ENCODE measurements at places on chromosomes 7 and 10. TPM values are rescaled to one million over a fixed set of nuclear protein-coding genes. Genes with fewer than 3 reads are reported as not detected.

DNA sequence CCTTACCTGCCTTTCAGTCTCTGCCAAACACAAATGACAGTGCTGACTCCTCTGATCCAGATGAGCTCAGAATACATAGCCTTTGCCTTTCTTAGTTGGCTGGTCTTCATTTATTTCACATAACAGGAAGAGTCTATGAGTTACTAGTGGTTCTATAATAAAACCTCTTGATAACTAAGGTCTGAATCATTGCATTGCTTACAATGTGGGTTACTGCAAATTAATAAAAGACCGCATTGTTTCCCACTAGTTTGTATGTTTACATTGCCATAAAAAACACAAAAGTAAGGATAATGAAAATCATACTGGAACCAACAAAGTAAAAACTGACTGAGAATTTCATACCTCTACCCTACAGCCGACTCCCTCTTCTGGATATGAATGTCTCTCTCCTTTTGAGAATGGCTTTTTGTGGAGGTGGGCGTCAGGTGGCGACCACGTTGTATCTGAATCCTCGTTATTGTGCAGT lies 62.0 kb upstream of the AKR1E2 start:
- H3K36me3 ChIP-seq: no peaks in the 10 kb centered on the region
- no peak overlapping the region for H3K4me3 ChIP-seq
- H3K27me3 ChIP-seq: no peaks in the 10 kb centered on the region
- no peak for DNase-seq

ZCCHC24 gene
- 34.0 TPM for total RNA-seq

DNA sequence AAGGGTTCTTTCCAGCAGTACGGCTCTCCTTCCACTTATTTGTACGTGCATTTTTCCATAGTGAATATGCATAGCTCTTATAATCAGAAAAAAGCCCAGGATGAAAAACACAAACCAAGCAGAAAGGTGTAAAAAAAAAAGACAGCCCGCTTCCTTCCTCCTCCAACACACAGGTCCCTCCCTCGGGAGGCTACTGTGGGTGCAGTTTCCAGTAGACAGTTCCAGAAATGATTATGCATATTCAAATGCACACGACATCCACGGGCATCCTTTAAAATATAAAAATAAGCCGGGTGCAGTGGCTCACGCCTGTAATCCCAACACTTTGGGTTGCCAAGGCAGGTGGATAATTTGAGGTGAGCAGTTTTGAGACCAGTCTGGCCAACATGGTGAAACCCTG lies 59.9 kb downstream of the TNRC18 start:
- peaks cover 22% of the 10 kb centered on the region for H3K36me3 ChIP-seq
- H3K4me3 ChIP-seq: no peak overlapping the region
- DNase-seq: no peak
- peaks cover 4% of the 10 kb centered on the region for H3K4me1 ChIP-seq
- H3K27me3 ChIP-seq: no peaks in the 10 kb centered on the region

GRCh38 chr7:155167706-155168365 lies 97.7 kb downstream of the HTR5A start:
- peaks cover 39% of the 10 kb centered on the region for H3K27me3 ChIP-seq
- no peak overlapping the region for H3K4me3 ChIP-seq
- peaks cover 7% of the 10 kb centered on the region for H3K4me1 ChIP-seq
- DNase-seq: no peak

AGAP6 gene
- total RNA-seq: 23.2 TPM

DNA sequence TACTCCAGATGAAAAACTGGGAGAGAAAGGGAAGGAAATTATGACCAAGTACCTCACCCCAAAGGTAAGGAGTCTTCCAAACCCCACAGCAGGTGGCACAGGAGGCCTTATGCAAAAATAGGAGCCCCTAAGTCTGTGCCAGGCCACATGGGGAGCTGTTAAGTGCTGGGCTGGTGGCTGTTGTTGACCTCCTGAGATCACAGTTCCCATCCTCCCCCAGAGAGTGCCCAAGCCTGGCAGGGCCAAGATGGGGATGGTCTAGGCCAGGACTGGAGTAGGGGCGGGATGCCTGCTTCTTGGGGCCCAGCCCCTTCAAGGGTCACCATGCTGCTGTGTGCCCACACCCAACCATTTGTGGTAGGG lies 145.8 kb downstream of the RGS10 start:
- H3K27ac ChIP-seq: no peak overlapping the region
- H3K4me1 ChIP-seq: peaks cover 16% of the 10 kb centered on the region
- peaks cover 2% of the 10 kb centered on the region for H3K36me3 ChIP-seq
- DNase-seq: no peak
- H3K4me3 ChIP-seq: no peak overlapping the region

GRCh38 chr7:27112955-27113949 lies 10.8 kb upstream of the HOXA2 start:
- H3K36me3 ChIP-seq: peaks cover 18% of the 10 kb centered on the region
- H3K4me1 ChIP-seq: peaks cover 53% of the 10 kb centered on the region
- peak overlapping the region; percentile 100 for H3K27ac ChIP-seq

AQP1 gene
- total RNA-seq: 11.1 TPM

DNA sequence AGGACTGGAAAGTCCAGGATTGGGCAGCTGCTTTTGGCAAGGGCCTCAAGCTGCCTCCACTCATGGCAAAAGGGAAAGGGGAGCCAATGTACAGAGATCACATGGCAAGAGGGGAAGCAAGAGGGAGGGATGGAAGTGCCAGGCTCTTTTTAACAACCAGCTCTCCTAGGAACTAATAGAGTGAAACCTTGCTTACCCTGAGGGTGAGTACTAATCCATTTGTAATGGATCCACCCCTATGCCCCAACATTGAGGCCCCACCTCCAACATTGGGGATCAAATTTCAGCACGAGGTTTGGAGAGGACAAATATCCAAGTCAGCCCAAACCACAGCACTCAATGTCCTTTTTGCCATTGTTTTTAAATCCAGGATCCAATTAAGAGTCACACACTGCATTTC lies 12.5 kb downstream of the HABP2 start:
- H3K36me3 ChIP-seq: no peaks in the 10 kb centered on the region
- peaks cover 21% of the 10 kb centered on the region for H3K27me3 ChIP-seq
- H3K27ac ChIP-seq: no peak overlapping the region
- DNase-seq: no peak
- no peak overlapping the region for H3K4me3 ChIP-seq
